MCF 10A (cell line): ENCODE measurements at places on chromosomes 2 and 18.

- peak; percentile 43 for DNase-seq
These were observed 156.1 kb downstream of the MSH2 start for GRCh38 chr2:47558768-47559684.

- DNase-seq: peak; percentile 86
These were observed 90.7 kb downstream of the STK39 start for GRCh38 chr2:168156661-168157060.

GRCh38 chr2:148552675-148553331 is 91.7 kb upstream of the EPC2 start:
- no peak for DNase-seq

DNA sequence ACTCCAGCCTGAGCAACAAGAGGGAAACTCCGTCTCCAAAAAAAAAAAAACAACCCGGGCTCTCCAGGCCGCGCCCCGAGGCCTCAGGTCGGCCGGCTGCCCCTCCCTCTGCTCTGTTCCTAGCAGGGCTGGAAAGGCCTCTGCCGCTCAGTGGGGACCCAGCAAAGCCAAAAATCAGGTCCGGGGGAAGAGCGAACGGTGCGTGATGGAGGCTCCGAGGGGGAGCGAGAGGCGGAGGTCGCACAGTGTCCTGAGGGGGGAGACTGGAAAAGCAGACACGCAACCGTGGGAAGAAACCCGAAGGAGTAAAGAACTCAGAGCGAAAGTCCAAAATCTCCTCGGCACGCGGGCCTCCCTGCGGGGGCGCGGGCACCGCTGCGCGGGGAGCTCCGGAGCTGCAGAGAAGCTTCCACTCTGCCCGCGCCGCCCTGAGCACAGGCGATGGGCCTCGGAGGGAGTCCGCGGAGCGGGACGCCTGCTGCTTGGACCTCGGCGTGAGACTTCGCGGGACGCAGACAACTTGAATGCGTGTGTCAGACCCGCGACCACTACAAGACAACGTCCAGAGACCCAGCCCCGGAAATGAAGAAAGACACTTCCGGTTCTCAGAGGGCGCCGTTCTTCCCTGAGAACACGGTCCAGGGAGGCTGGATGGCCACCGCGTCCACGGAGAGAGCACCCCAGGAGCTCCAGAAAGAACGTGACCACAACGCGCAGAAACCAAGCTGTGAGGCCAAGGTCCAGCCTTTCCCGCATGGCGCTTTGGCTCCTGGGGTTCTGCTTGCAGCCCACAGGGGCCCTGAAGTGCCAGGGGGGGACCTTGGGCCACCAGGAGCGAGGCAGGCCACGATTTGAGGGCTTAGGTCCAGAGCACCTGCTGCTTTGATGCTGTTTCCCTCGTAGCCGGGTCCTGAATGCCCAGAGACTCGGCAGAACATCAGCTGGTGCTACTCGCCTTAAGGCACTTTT is 219.8 kb downstream of the DPP10 start:
- no peak for DNase-seq

DNA sequence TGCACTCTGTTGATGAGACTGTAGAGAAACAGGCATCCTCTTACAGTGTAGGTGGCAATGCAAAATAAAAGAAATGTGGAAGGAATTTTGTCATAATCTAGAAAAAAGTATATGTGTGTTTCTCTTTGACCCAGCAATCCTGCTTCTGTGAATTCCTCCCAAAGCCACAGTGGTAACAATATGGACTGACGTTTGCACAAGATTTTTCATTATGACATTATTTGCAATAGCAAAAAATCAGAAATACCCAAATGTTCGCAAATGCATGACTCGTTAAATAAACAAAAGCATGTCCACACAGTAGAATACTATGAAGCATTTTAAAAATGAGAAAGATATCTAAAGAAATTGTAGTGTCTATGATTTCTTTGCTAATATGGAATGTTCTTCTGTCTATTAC is 255.2 kb upstream of the NRP2 start:
- DNase-seq: peak; percentile 29

DNA sequence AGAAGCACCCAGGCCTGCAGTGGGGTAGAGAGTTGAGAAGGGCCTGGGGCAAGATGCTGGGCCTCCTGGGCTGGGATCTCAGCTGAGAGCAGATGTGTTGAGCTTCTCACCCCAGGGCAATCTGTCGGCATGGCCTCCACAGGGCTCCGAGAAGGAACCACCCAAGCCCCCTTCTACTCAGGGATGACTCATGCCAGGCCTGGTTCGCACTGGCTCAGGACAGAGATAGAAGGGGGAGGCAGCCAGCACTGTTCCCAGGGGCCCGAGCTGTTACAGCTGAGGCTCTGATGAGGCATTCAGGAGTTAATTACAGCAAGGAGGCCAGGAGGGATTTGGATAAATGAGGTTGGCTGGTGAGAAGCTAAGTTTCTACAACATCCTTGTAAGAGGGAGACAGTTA is 62.5 kb downstream of the CENPO start:
- DNase-seq: no peak

GRCh38 chr2:122980671-122981070 is 1044.4 kb upstream of the CNTNAP5 start:
- DNase-seq: peak; percentile 98

GRCh38 chr18:61851940-61852451 is 40.8 kb downstream of the RNF152 start:
- DNase-seq: peak; percentile 22

GRCh38 chr2:106020821-106021661 is 173.1 kb downstream of the UXS1 start:
- no peak for DNase-seq

GRCh38 chr2:209960676-209961630 is 41.5 kb upstream of the RPE start:
- peak; percentile 73 for DNase-seq

DNA sequence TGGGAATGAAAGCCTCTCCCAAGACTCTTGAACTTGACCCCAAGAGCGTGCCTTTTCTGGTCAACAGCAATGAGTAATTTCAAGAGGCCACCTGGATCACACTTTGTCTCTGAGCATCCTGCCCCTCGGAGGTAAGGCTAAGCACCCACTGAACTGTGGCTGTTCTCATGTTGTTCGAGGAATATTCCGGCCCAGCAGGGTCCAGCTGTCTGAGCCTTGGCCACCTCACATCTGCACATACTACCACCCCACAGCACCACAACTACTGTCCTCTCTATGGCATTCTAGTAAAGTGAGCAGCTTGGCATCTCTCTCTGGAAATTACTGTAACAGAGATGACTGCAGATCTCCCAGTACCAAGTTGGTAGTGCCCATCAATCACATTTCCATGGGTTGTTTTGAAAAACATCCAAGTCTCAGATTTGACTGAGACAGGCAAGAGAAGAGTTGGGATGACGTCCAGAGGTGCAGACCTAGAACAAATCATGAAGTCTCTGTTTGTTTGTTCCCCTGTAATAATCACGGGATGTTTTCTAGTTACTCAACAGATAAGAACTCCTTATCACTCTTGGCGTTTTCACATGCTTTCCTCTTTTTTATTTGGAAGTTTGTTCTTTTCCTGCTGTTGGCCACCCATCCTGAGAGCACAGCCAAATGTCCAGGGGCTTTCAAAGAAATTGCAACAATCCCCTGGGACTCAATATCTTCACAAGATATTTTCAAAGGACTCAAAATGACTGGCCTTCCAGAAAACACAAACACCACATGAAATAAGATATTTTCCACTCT is 336.0 kb upstream of the TNP1 start:
- no peak for DNase-seq

- no peak for DNase-seq
These were observed 150.1 kb downstream of the UXS1 start for GRCh38 chr2:106044021-106044420.

GRCh38 chr18:58793361-58793760 is 71.3 kb upstream of the ZNF532 start:
- DNase-seq: peak; percentile 89

DNA sequence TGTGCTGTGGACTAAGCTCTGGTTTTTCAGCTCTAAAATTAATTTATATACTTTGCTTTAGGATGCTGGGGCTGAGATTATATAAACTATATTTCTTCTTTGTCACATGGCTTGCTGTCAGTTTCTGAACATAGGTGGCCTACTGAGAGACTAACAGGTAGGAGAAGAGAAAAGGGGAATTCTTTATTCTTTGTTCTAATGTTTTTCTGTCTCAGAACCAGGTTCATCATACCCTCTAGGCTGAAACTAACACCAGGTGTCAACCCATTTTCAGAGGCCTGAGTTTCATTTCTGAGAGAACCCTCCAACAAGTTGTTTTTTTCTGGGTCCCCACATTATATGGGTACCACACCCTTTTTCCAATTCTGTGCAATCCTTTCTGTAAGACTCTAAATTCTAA is 843.6 kb downstream of the TRIB2 start:
- DNase-seq: no peak

GRCh38 chr2:24576146-24576545 is 85.1 kb downstream of the NCOA1 start:
- no peak for DNase-seq

GRCh38 chr2:71683666-71684065 is 230.3 kb downstream of the DYSF start:
- DNase-seq: no peak
